Endothelial cell of umbilical vein (primary cell): ENCODE measurements at places on chromosomes 5 and 9. TPM values are rescaled to one million over a fixed set of nuclear protein-coding genes. Genes with fewer than 3 reads are reported as not detected.

DNA sequence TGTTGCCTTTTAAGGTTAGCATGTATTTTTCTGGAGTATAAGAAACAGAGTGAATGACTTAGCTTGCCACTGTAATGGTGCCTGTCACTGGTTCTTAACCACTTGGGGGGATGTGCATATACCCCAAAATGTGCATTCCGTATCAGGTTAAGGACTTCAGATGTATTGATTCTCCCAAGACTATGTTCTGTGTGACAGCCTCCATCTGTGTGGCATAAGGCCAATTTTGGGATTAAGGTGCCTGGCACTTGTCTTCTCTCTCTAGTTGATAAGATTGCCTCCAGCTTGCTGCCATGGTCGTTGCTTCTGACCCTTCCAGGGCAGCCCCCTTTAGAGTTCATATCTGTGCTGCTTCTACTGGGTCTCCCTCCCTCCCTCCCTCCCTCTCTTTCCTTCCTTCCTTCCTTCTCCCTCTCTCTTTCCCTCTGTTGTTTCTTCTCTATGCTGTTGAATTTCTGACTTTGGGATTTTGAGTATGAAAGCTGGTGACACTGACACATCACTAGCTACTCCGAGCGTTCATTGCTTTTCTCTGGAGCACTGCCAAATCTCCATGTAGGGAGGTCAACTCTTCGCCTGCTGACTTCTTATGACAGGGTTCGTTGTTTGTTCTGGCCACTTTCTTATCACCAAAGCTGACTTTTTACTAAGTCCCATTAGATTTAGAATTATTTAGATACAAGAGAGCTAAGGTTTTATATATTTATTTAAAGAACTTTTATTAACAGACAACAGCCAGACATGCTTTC, 31.0 kb downstream of the TNFAIP8 start:
- DNase-seq, result peak; percentile 55

GRCh38 chr5:119022017-119022745, 33.8 kb upstream of the DTWD2 start:
- peak; percentile 58 for DNase-seq

DNA sequence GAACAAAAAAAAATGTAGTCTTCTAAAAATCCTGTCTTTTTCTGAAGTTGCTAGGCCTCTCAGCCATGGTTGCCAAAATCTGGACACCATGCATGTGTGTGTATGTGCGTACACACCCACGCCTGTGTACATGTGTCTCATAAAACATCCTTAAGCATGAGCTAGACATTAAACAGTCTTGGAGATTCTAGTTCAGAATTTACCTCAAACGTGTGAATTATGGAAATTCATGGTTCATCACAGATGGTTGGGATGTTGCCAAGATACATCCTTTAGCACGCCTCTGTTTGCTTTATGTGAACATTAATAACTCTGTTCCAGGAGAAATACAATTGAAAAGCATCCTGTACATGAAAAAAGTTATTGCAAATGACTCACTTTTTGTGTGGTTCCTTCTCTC, 53.0 kb downstream of the F2RL2 start:
- DNase-seq, result no peak

Gene SVEP1
- 0.12 and 0.29 TPM in 2 replicates for total RNA-seq

Gene HCN1
- total RNA-seq, result not detected in 2 replicates

DNA sequence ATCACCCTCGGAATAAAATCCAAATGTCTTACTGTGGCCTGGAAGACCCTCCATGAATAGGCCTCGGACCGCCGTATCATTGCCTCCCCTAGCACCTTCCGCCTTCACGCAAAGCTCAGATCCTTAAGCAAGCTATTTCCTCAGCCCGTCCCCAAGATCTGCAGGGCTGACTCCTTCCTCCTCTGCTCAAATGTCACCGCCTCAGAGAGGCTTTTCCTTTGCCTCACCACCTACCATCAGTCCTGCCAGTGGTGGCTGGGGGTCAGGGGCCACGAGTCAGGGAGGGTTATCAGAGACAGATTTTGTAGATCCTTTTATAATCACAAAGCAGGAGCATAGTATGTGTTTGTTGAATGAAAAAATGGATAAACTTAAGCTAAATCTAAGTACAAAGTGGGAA, 74.4 kb upstream of the KIF2A start:
- DNase-seq, result no peak

DNA sequence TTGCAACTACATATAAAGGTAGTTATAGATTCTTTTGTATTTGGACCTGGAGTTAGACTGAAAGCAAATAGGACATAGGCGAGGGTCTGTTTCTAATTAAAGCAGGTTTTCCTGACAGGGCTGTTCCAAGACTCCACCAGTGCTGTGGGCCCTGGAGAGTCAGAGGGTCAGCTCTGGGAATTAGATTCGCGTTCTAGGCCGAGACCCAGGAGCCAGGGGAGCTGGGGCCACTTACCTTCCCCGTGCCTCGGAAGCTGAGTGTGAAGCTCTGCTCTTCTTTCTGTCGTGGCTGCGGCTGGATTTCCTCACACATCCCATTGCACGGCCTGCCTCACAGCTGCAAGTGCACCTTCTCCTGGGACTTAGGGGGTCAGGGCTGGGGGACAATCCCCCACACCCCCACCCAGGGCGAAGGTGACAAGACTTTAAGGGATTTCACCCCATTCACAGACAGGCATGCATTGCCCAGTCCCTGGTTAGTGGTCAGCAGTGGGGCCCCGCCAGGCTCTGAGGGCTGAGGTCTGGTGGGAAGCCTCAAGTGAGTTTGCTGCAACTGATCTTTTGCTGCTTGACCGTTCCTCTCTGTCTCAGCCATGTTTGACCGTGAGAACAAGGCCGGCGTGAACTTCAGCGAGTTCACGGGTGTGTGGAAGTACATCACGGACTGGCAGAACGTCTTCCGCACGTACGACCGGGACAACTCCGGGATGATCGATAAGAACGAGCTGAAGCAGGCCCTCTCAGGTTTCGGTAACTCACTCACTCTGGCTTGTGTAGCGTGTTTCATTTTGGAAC, 15.3 kb upstream of the AHRR start:
- DNase-seq, result no peak

Gene PCDHGB2
- total RNA-seq, result 1.9 and 2.9 TPM in 2 replicates

DNA sequence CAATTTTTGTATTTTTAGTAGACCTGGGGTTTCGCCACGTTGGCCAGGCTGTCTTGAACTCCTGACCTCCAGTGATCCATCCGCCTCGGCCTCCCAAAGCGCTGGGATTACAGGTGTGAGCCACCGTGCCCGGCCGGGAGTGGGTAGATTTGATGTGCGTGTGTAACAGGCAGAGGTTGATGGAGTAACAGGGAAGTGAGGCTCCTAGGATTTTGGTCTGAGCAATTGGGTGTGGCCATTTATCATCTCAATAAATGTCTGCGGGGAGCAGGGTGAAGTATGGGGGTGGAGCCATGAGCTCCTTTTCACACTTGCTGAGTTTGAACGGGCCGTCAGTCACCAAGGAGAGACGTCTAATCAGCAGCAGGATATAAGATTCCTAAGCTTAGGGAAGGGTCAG, 1.2 kb upstream of the REXO4 start:
- DNase-seq, result no peak

- no peak for DNase-seq
Observed at GRCh38 chr5:78109891-78110324, 184.6 kb downstream of the AP3B1 start.

Gene PRDM9
- total RNA-seq, result not detected in 2 replicates

DNA sequence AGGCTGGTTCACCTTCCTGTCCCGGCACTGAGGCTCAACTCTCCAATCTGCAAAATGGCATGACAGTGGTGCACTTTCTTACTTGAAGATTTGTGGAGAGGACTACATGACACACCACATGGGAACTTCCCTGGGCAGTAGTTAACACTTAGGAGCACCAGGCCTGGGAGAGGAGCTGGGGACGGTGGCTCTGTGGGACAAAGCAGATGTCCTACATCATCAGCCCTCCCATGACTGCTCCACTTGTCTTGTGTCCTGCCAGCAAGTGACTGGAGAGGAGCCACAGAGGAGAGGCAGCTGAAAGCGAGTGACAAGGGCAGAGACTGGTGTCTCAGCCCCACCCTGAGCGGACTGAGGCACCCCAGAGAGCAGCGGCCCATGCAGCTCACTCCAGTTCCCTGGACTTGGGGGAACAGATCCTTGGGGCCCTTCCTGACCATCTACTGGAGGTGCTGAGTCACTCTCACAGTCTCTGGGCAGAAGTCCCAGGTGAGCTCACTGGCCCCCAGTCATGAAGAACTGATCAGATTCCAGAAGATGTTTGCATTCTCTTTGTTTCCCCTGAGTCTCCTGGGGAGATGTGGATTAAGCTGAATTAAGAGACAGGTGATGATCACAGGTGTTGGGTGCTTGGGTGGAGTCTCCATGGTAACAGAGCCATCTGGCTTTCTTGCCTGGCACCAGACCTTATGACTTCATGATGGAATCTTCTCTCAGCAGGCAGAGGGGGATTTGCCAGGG, 13.2 kb upstream of the SLC25A48 start:
- no peak for DNase-seq

DNA sequence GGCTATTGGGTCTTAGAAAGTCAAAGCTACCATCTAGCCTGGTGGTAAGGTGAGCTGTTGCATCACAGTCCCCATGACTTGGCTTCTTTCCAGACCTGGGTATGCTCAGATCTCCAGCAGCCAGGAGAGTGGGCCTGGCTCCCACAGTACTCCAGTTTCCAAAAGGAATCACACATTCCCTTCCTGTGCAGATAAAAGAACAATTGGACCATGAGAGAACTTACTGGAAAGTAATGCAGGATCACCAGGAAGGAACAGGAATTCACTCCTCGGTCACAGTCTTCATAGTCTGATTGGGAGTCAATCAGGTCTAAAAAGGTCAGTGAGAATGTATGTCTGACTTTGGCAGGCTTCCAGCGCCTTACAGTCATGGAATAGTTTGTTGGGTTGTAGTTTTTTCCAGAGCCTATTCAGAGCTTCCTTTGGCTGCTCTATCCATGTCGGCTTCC, 47.8 kb upstream of the CD180 start:
- peak; percentile 91 for DNase-seq

Gene DPYSL3
- 142 and 146 TPM in 2 replicates for total RNA-seq

Gene BBLN
- total RNA-seq, result 51.0 and 53.2 TPM in 2 replicates

Gene ZMAT2
- total RNA-seq, result 49.0 and 49.4 TPM in 2 replicates

Gene TPPP
- total RNA-seq, result 0.07 and 0.09 TPM in 2 replicates

Gene SHB
- total RNA-seq, result 22.3 and 24.9 TPM in 2 replicates

- DNase-seq, result no peak
Observed at GRCh38 chr5:133870661-133871060, 97.8 kb downstream of the C5orf15 start.

DNA sequence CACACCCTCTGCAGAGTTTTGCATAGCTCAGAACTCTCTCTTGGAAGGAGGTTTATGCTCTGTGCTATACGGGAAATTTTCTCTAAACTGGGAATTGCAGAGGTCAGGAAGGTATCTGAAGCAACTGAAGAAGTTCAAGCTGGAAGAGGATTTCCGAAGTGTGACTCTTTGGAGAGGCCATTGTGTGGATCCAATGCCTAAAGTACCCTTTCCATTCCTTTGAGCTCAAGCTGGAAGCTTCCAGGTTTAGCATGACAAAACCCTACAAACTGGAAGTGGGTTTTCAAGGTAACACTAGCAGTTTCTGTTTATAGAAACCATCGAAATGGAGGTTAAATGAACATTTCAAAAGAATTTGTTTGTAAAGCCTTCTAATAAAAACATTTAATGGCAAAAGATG, 187.1 kb downstream of the CFAP90 start:
- DNase-seq, result no peak

DNA sequence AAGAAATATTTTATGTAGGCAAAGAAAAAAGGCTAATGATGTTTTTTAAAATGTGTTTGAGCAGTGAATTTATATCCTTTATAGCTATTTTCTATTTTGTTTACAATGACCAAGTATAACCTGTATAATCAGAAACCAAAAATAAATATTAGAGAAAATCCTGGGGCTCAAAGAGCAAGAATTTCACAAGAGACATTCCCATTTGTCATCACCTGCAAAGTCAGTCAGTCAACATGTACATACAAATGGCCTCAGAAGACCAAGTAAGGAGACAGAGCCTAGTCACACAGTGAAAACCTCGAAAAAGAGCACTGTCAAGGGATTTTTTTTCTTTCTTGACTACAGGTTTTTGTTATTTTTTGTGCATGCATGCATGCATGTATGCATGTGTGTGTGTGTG, 231.4 kb downstream of the GLIS3 start:
- no peak for DNase-seq

DNA sequence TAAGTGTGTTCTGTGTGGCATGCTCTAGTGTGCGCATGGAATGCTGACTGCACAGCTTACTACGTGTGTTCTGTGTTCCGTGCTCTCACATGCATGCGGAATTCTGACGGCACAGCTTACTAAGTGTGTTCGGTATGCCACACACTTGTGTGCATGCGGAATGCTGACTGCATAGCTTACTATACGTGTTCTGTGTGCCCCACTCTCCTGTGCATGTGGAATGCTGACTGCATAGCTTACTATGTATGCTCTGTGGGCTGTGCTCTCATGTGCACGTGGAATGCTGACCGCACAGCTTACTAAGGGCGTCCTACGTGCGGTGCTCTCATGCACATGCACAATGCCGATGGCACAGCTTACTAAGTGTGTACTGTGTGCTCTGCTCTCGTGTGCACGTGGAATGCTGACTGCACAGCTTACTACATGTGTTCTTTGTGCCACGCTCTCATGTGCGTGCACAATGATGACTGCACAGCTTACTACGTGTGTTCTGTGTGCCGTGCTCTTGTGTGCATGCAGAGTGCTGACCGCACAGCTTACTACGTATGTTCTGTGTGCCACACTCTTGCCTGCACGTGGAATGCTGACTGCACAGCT, 548.9 kb downstream of the IRX1 start:
- no peak for DNase-seq

GRCh38 chr5:173855162-173855994, 32.8 kb upstream of the CPEB4 start:
- no peak for DNase-seq

DNA sequence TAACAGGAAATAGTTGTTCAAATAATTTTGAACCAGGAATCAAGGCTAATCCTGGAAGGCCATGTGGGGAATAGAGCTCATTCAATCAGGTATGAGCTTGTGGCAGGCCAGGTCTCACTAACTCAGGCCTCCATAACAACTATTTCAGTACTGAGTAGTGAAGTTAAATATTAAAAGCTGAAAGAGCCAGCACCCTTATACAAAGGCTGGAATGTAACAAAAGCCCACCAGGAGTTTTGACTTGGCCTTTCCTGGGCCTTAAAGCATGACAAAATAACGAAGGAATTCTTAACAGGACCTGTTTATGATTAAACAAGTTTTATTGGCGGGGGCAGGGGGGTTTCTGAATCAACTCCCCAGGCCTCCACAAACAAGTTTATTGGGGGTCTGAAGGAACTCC, 1146.7 kb downstream of the CDH9 start:
- no peak for DNase-seq

Gene CDC25C
- total RNA-seq, result 13.3 and 13.6 TPM in 2 replicates

Gene PDE6A
- not detected in 2 replicates for total RNA-seq

Gene F2R
- 342 and 393 TPM in 2 replicates for total RNA-seq
